Liver (tissue), 10 donors: ENCODE measurements at places on chromosomes 5 and 9. TPM values are rescaled to one million over a fixed set of nuclear protein-coding genes. Genes with fewer than 3 reads are reported as not detected.

Gene DRD1
- not detected for total RNA-seq

Gene CARD9
- 3.1 TPM for total RNA-seq

Gene DEPDC1B
- 0.17 TPM for total RNA-seq

Gene OR2V1
- total RNA-seq: not detected

Gene AFAP1L1
- total RNA-seq: 5.2 TPM

Gene SLC45A2
- total RNA-seq: 1.3 TPM

- no peaks in the 10 kb centered on the region for H3K36me3 ChIP-seq
- H3K4me1 ChIP-seq: no peaks in the 10 kb centered on the region
- H3K27ac ChIP-seq: no peak overlapping the region
- H3K27me3 ChIP-seq: no peaks in the 10 kb centered on the region
- no peak overlapping the region for H3K4me3 ChIP-seq
Observed at GRCh38 chr9:5557606-5558587, 47.6 kb downstream of the PDCD1LG2 start.

GRCh38 chr5:126742425-126742824, 34.5 kb upstream of the LMNB1 start:
- H3K4me1 ChIP-seq: no peaks in the 10 kb centered on the region
- no peak for DNase-seq
- H3K27ac ChIP-seq: no peak overlapping the region
- H3K27me3 ChIP-seq: no peaks in the 10 kb centered on the region
- H3K36me3 ChIP-seq: no peaks in the 10 kb centered on the region
- H3K4me3 ChIP-seq: no peak overlapping the region

- no peaks in the 10 kb centered on the region for H3K4me1 ChIP-seq
- DNase-seq: no peak
- H3K4me3 ChIP-seq: no peak overlapping the region
- no peaks in the 10 kb centered on the region for H3K27me3 ChIP-seq
Observed at GRCh38 chr5:147564124-147564486, 54.2 kb upstream of the DPYSL3 start.

DNA sequence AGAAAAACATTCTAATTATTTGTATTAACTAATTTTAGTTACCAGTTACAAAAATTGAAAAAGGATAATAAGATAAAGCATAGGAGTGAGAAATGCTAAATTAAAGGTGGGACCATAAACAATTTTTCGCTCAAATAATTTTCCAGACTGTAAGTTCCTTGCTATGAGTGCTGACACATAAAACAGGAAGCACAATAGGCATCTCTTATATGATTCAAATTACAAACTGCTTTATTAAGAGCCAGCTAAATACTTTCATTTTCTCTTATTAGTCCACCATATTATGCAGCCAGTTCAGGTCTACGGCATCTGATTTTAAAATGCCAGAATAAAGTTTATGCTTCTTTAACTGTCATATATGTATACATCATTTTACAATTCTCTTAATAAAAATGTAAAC, 4.4 kb downstream of the RC3H2 start:
- no peak overlapping the region for H3K27ac ChIP-seq
- H3K4me1 ChIP-seq: peaks cover 11% of the 10 kb centered on the region
- H3K27me3 ChIP-seq: no peaks in the 10 kb centered on the region
- DNase-seq: no peak

DNA sequence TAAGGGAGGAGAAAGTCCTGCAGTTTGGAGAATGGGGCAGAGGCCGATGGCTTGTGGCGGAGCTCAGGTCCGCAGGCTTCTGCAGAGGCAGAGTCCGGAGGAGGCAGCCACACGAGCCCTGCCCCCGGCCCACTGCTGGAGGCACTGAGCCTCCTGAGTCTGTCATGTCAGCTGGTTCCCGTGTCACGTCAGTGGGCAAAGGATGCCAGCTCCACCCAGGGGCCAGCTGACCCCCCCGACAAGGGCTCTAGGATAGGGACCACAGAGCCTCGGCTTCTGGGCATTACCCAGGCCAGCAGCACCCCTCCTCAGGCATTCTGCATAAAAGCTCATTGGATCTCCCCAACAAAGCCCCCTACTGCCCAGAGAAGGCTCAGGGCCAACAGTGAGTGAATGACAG, 8.5 kb downstream of the SH3PXD2B start:
- no peak overlapping the region for H3K4me3 ChIP-seq
- no peaks in the 10 kb centered on the region for H3K4me1 ChIP-seq
- no peak for DNase-seq
- H3K36me3 ChIP-seq: no peaks in the 10 kb centered on the region

DNA sequence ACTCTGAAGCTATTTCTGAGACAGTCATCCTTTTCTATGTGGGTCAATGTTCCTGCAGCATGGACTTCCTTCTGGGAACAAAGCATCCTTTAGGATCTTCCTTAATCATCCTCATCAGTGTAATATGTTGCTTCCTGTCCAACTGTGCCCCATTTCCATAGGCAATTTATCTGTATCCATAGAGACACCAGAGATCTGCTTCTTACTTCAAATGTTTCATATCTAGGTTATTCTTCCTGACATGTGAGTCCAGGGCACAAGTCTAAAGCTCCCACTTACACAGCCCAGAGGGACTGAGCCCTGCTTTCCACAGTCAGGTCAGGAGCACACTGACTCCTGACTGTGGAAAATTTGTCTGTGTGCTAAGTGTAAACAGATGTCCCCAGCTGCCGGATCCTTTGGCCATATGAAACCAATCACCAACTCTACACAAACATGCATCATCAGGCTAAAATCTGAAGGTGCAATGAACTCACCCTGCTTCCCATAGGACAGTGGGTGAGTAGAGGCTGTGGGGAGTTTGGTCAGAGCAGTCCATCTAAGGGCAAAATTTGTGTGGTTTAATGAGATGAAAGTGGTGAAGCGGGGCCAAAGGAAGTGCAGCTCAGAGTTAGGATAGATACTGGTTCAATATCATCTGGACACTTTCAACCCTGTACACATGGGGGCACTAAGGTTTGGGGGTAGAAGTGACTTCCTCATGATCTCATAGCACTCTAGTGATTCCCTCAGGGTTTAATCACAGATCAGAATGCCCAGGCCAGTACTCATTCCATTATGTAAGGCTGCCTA, 85.2 kb upstream of the TNC start:
- no peak overlapping the region for H3K27ac ChIP-seq
- no peak overlapping the region for H3K4me3 ChIP-seq
- DNase-seq: no peak
- no peaks in the 10 kb centered on the region for H3K36me3 ChIP-seq
- no peaks in the 10 kb centered on the region for H3K27me3 ChIP-seq
- no peaks in the 10 kb centered on the region for H3K4me1 ChIP-seq

- H3K27me3 ChIP-seq: no peaks in the 10 kb centered on the region
- no peaks in the 10 kb centered on the region for H3K36me3 ChIP-seq
- no peak for DNase-seq
- no peaks in the 10 kb centered on the region for H3K4me1 ChIP-seq
- H3K4me3 ChIP-seq: no peak overlapping the region
Observed at GRCh38 chr5:4372481-4372880, 767.6 kb upstream of the ADAMTS16 start.

DNA sequence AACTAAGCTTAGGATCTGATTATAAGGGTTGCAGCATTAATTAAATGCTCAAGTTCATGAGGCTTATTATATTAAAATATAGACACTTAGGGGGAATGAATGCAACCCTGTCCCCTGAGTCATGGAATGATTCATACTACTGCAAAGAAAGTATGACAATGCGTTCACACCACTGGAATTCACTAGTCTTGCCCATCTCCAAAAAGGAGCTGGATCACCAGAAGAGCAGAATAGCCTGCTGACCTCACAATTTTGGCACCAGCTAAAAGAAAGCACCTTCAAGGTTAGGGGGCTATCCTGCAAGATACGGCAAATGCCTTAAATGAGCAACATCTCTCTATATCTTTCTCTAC, 32.0 kb upstream of the TMED7 start:
- H3K4me3 ChIP-seq: peak overlapping the region; percentile 48
- H3K27me3 ChIP-seq: no peaks in the 10 kb centered on the region
- H3K27ac ChIP-seq: no peak overlapping the region
- H3K4me1 ChIP-seq: no peaks in the 10 kb centered on the region
- no peak for DNase-seq

DNA sequence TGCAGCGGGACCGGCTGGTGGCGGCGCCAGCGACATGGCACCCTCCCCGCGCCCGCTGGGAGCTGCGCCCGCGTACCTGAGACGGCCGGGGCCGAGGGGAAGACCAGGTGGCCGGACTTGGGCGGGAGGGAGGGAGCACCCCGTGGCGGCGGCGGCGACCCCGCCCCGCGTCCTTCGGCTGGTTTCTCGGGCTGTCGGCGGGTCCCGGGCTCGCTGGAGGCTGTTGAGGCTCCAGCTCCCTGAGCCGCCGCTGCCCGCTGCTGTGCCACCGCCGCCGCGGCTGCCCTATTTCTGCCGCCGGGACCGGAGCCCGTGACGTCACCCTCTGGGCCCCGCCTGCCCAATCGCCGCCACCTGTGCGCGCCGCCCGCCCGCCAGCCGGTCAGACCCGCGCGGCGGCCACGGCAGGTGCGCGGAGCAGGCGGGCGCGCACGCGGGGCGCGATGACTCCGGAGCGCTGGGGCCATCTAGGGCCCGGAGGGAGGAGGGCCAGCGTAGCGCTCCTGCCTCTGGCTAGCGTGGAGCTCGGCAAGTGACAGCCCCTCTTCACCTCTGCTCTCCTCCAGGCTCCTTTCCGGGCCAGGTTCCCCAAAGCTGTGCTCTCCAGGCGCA, at the start of gene FSTL4:
TSS of gene FSTL4 (minus strand) at position 293 of the 612 bp plus-strand sequence.
- no peak within 1 kb of the TSS for H3K27ac ChIP-seq
- peaks cover 13% of the 10 kb centered on the region for H3K27me3 ChIP-seq
- no peak within 1 kb of the TSS for H3K4me3 ChIP-seq
- no peaks in the 10 kb centered on the region for H3K36me3 ChIP-seq
- no peak for DNase-seq

- H3K4me3 ChIP-seq: no peak overlapping the region
- H3K27ac ChIP-seq: no peak overlapping the region
- H3K4me1 ChIP-seq: no peaks in the 10 kb centered on the region
- no peaks in the 10 kb centered on the region for H3K36me3 ChIP-seq
Observed at GRCh38 chr9:27094640-27095298, 14.3 kb upstream of the TEK start.

GRCh38 chr9:104073098-104073769, 20.9 kb upstream of the SMC2 start:
- peaks cover 7% of the 10 kb centered on the region for H3K4me1 ChIP-seq
- H3K36me3 ChIP-seq: no peaks in the 10 kb centered on the region
- no peak for DNase-seq
- no peak overlapping the region for H3K4me3 ChIP-seq

DNA sequence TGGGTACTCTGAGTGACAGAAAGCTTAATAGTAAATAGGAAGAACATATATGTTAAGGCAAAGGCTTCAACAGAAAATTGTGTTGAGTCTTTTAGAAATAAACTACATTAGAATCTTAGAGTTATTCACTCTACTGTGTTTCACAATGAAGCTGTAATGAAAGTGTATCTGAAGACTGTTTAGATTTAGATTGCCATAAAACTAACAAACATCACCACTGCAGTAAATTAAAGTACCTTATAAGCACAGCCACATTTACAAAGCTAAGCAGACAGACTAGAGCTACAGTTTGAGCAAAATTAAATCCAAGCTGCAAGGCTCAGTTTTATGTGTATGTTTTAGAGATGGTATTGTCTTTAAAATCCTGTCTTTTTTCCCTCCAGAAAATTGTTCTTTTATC, 172.4 kb downstream of the PBX3 start:
- H3K4me3 ChIP-seq: no peak overlapping the region
- no peak overlapping the region for H3K27ac ChIP-seq

DNA sequence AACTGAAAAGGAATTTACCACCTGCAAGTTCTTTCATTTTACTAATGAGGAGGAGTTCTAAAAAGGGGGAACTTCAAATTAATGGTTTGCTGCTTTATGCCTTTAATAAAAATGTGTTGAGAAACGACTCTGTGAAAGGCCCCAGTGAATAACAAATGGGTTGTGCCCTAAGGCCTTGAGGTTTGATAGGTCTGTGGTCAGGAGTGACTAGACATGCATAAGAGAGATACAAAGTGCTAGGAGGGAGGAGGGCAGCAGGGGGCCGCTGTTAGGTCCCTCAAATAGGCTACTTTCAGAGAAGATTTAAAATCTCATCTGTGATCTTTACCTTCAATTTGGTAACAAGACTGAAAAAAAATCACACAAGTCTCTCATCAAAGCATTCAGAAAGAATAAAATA, 58.3 kb downstream of the FAM81B start:
- no peaks in the 10 kb centered on the region for H3K4me1 ChIP-seq
- no peak for DNase-seq
- H3K27me3 ChIP-seq: no peaks in the 10 kb centered on the region
- H3K27ac ChIP-seq: no peak overlapping the region
- no peaks in the 10 kb centered on the region for H3K36me3 ChIP-seq

DNA sequence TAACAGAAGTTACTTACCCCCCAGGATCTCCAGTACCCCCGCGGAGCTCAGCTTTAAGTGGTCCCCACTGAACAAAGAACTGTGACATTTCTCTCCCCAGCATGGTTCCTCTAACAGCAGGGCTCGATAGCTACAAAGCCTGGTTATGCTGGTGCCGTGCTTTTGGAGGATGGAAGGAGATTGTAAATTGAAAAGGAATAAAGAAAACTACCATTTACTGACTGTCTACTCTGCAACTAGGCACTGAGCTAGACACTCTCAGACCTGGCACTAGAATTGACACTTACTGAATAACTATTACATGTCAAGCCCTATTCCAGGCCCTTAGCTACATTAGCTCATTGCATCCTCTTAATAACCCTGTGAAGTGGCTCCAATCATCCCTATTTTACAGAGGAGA, 145.3 kb downstream of the TTLL11 start:
- H3K27ac ChIP-seq: no peak overlapping the region
- no peaks in the 10 kb centered on the region for H3K27me3 ChIP-seq
- H3K4me1 ChIP-seq: peaks cover 1% of the 10 kb centered on the region
- H3K4me3 ChIP-seq: no peak overlapping the region
- H3K36me3 ChIP-seq: no peaks in the 10 kb centered on the region
- DNase-seq: no peak

DNA sequence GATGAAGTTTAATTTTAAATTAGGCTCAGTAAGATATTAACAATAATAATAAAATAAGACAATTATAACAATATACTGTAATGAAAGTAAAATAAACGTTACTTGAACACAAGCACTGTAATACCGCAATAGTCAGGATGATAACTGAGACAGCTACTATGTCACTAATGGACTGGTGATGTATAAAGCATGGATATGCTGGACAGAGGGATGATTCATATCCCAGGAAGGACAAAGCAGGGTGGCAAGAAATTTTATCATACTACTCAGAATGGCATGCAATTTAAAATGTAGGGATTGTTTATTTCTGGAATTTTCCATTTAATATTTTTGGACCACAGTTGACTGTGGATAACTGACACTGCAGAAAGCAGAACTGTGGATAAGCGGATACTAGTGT, 196.9 kb downstream of the VPS13A start:
- no peak for DNase-seq
- H3K4me3 ChIP-seq: no peak overlapping the region
- no peak overlapping the region for H3K27ac ChIP-seq
- peaks cover 10% of the 10 kb centered on the region for H3K36me3 ChIP-seq
- no peaks in the 10 kb centered on the region for H3K27me3 ChIP-seq
- no peaks in the 10 kb centered on the region for H3K4me1 ChIP-seq

DNA sequence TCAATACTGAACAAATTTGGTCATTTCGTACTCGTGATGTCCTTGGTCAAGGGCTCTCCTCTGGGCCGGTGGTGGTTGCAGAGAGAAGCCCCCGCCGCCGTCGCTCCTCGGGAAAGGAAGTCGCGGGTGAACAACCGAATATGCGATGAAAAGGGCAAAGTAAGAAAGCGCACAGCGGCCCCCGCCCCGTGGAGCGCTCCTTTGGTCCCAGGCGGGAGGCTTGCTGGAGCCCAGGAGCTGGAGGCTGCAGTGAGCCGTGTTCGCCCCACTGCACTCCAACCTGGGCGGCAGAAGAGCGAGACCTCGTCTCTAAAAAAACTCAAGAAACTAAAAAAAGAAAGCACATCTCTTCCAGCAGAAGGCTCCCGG, 108.4 kb upstream of the LARP1 start:
- peaks cover 10% of the 10 kb centered on the region for H3K4me1 ChIP-seq
- DNase-seq: no peak
- no peaks in the 10 kb centered on the region for H3K27me3 ChIP-seq
- H3K27ac ChIP-seq: no peak overlapping the region
